ENCODE measurements at places on chromosomes 4 and X.

- no peak for DNase-seq
Observed at GRCh38 chr4:55553441-55554201, 6.9 kb upstream of the CLOCK start.

DNA sequence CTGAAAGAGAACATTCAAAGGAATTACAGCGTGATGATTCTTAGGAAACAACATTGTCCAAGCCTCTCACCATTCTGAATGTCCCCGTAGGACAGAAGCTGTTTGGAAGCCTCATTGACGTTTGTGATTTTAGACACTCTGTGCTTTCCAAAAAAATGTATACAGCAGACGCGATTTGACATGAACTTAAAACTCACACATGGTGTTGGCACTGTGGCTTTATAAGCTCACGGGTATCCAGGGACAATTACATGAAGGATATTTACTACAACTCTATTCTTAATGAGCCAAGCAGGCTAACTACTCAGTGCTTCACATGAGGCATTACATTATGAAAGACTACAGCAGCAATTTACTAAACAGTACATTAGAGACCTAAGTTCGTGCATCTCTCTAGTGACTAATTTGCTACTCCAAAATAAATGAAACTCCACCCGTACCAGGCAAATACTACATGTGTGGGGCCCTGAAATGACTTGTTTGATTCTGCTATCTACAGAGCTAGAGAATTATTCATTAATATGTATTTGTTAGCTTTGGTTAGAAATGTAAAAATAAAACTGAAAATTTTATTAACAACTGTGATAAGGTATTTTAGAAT lies 620.7 kb downstream of the SPRY1 start:
- DNase-seq: no peak

DNA sequence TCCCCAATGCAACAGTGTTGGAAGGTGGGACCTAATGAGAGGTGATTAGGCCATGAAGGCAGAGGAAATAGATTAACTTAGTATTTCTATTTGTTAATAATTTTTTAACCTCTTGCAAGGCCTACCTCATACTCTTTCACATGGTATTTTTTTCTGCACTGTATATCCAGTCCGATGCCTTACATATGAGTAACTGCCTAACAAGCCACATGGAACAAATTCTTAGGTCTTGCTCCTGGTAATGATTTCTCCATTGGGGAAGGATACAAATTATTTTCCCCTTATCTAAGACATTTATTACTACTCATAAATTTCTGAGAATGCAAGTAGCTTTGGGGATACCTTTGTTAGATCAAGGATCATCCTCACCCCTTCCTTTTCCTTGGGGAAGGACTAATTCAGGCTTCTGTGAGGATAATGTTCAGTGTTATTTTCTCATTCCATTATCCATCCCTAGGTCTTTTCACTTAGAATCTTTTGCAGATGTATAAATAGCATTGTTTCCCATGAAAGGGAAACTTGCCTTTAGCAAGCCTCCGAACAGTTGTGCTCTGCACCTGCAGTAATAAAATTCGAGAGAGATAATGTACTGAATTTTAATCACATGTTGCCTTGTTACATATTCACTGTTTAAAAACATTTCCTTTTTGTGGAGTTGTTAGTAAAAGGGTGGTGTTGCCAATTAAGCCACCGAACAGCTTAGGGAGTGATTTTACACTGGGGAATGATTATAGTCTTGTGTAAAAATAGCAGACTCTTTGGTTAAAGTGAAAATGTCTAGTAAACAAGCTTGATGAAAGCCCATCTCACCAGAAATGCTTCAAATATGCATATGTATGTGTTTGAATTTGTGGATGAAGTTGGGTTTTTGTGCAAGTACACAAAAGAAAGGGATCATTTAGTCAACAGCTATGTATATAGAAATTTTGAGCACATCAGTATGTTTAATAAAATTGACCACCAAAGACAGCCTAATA lies 89.9 kb downstream of the CFAP299 start:
- no peak for DNase-seq

GRCh38 chrX:15721911-15722310 lies 16.2 kb upstream of the CA5B start:
- no peak for DNase-seq

- no peak for DNase-seq
Observed at GRCh38 chr4:149264093-149264733, 551.4 kb downstream of the IQCM start.

GRCh38 chr4:182065255-182065654 lies 177.9 kb upstream of the TENM3 start:
- DNase-seq: no peak

GRCh38 chr4:80215449-80216052 lies 18.2 kb downstream of the PRDM8 start:
- no peak for DNase-seq

GRCh38 chrX:39814391-39814790 lies 283.4 kb downstream of the BCOR start:
- DNase-seq: peak; percentile 6

DNA sequence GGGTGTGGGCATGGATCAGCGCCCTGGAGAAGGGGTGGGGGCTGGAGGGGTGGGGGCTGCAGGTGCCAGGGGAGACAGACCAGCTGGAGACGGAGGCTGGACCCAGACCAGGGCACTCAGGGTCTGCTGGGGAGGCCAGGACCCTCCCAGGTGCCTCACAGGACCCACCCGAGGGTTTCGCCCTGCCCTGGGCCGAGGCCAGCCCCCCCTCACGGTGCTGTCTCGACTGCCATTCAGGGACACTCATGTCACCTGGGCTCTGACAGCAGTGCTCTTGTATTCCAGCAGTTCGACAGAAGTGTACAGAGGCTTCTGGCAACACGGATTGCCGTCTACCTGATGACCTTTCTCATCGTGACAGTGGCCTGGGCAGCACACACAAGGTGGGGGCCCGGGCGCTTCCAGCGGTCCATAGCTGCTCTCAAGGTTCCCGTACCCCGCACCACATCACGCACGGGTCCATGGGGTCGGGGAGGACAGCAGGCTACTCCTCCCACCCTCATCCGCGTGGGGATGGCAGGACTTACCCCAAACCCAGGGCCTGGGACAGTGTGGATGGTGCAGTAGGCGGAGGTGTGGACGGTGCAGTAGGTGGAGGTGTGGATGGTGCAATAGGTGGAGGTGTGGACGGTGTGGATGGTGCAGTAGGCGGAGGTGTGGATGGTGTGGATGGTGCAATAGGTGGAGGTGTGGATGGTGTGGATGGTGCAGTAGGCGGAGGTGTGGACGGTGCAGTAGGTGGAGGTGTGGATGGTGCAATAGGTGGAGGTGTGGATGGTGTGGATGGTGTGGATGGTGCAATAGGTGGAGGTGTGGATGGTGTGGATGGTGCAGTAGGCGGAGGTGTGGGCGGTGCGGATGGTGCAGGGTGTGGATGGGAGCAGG lies 18.1 kb downstream of the TMEM175 start:
- DNase-seq: no peak

- DNase-seq: no peak
Observed at GRCh38 chr4:73223258-73223650, 35.3 kb downstream of the ANKRD17 start.

DNA sequence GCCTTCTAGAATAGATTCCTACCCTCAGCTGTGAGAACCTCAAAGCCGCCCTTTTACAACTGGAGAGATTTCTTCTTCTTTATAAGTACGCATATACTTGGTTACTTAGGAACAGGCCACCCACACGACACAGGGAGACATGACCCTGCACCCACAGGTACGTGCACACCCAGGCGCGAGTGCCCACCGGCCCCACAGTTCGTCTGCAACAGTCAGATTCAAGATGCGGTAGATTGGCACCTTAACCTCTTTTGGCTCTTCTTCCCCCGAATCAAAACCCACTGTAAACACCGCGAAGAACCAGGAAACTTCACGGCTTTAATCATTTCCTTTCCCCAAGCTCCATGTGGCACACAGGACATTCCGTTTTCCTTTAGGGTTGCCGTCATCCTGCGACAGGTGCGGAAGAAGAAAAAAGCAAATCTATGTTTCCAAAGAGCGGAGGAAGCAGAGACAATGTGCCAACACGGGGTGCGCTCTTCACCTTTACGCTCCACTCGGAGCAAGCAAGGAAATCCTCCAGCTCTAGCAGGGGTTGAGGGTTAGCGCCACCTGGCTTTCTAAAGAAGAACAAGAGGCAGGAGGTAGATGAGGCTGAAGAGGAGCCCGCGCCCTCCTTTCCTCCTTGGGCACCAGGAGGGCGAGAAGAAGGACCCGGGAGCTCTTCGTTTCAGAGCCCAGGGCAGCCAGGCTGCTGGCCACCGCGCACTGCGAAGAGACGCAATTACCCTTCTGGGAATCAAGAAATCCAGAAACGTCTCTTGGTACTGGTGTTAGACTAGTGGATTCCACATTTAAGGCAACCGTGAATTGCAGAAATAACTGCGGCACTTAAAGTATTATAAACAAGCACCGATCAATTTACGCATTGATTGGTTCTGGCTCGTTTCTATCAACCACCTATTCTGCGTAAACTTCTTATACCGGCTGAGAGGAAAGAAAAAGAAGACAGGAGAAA lies 35.7 kb downstream of the HAND2 start:
- peak; percentile 34 for DNase-seq

- no peak for DNase-seq
Observed at GRCh38 chr4:19575924-19576323, 675.8 kb upstream of the SLIT2 start.

- DNase-seq: no peak
Observed at GRCh38 chrX:22629105-22629725, 356.5 kb downstream of the CBLL2 start.

GRCh38 chr4:34105311-34105710 lies 2139.0 kb downstream of the ARAP2 start:
- no peak for DNase-seq

DNA sequence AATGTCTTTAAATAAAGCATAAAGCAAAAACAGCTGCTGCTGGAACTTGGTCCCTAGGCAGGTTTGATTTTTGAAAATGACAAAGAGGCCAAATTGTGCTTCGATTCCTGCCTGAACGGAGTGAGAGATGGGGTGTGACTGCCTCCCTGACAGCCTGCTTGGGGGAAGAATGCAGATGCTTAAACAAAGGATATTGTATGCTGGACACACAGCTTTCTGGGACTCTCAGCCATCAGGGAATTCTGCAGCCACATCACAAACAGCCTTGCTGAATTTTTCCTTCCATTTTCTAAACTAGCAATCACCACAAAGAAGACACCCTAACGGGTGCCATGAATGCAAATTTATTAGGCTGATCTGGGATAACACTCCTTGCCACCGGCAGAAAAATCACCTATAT lies 83.9 kb upstream of the CPEB2 start:
- DNase-seq: no peak

GRCh38 chr4:83281307-83281706 lies 3.3 kb downstream of the COQ2 start:
- DNase-seq: no peak

DNA sequence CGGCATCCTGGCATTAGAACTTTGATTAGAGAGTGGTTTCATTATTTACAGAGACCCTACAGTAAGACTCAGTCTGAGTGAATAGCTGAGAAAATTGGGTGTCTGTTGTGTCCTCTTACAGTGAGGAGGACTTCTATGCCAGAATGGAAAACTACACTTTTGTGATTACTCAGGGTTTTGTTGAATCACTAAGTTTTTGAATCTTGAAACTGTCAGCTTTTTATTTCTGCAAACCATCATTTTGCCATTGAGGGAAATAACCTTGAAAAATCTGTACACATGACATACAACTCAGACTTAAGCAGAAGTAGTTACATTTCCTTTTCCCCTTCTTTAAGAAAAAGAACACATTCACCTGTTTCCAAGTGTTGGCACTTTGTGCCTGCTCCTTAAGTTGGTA lies 117.6 kb upstream of the RASGEF1B start:
- DNase-seq: no peak

DNA sequence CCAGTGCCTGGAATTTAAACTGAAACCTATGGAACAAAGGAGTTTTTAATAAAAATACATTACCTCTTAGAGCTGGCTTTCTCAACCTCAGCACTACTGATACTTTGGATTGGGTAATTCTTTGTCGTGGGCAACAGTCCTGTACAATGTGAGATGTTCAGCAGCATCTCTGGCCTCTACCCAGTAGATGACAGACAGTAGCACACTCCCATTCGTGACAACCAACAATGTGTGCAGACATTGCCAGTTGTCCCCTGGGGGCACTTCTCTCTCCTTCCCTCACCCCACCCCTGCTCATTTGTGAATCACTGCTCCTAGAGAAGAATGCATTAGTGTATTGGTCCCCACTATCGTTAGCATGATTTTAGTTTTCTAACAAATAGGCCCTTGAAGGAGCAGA lies 16.2 kb downstream of the GPAT3 start:
- DNase-seq: no peak

DNA sequence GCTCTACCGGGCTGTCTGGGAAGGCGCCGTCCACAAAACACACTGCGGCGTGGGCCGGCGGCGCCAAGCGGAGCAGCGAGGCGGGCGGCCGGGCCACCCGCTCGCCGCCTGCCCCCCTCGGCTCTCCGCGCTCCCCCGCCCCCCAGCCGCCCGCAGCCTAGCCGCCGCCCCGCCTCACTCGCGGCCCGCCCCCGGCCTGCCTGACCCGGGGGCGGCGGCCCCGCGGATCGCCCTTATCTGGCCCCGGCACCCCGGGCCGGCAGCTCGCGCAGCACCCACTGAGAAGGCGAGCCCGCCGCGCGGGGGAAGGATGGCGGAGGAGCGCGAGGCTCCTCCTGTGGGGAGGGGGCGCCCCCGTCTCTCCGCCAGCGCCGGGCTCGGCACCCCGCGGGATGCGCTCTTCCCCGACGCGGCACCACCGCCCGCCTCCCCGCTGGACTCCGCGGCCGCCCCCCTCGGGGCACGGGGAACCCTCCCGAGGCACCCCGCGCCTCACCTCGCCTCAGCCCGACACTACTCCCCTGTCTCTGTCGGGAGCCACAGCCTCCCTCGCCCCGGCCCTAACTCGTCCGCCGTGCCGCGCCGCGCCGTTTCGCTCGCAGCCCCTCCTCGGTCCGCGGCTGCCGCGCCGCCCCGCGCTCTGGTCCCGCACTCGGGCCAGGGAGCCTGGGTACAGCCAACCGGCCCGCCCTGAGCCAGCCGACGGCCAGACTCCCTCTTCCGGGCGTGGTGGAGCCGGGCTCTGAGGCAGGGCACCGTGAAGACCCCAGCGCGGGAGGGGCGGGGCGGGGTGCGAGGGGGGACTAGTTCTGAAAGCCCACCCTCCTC lies 566 bp downstream of the ATP11C start:
- DNase-seq: no peak

DNA sequence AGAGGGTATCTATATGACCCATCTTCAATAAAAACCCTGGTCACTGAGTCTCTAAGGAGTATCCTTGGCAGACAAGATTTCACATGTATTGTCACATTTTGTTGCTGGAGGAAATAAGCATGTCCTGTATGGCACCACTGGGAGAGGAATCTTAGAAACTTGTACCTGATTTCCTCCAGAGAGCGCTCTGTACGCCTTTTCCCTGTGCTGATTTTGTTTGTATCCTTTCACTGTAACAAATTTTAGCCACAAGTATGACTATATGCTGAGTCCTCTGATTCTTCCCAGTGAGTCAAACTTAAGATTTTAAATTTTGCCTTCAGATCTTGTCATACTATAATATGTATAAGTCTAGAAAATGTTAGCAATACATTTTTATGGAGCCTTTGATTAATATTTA lies 102.8 kb downstream of the ITIH6 start:
- DNase-seq: no peak

GRCh38 chr4:173998471-173999144 lies 284.9 kb downstream of the FBXO8 start:
- DNase-seq: no peak

Measured in stimulated activated CD4-positive, alpha-beta T cell treated with anti-CD3 and anti-CD28 coated beads, Interleukin-2, amount 100 ng/mL, for 4 hours (primary cell).